ENCODE measurements at places on chromosomes 7 and 10. TPM values are rescaled to one million over a fixed set of nuclear protein-coding genes. Genes with fewer than 3 reads are reported as not detected.

- no peak for DNase-seq
These were observed 1.7 kb upstream of the KCNH2 start for GRCh38 chr7:150979713-150980390.

HOXA11 gene
- 1.2 TPM for polyA plus RNA-seq

LEP gene
- not detected for polyA plus RNA-seq

DNA sequence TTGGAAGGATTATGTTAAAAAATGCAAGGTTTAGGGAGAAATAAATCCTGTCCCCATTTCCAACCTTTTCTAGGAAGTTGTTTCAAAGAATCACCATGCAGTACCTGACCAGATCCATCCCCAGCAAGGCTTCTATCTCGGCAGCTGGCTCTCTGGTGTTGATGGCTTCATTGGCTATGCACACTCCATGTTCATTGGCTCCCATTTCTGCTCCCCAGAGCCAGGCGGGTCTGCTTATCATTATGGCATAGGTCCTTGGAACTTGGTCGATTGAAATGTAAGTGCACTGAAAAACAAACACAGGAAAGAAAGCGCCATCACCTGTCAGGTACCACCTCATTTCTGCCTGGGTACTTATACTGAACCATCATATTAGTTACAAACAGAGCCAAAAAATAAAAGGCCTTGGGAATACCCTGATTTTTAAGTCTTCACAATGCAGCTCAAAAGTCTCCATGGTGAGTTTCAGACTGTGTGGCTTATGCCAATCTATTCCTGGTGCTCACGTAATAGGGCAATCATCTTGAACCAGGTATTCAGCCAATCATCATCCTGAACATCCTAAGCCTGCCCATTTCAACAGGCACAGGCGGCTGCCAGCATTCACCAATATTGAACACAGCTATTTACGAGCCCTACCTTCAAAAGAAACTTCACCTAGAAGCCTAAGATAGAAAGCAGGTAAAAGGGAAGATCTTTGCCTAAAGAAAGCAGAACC lies 34.4 kb downstream of the SCRN1 start:
- no peak for DNase-seq

DNA sequence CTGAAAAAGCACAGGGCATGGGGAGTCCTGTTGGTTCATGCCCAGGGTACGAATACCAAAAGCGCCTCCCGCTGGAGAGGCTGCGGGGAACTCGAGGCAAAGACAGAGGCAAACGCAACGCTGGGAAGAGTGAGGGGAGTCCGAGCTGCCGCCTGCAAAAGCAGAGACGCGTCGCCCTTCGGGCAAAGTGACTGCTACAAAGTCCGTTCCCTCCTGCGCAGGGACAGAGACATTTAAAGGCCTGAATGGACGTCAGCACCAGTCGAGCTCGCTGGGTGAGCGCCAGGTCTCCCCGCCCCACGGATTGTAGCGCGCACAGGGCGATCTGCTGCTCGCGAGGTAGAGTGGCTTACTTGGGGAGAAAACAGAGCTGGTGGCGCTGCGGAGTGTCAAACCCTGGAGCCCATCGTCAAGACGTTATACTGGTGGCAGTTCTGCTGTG lies 732.8 kb downstream of the ZWINT start:
- DNase-seq, result no peak

KCNIP2 gene
- polyA plus RNA-seq, result 4.3 TPM

DNA sequence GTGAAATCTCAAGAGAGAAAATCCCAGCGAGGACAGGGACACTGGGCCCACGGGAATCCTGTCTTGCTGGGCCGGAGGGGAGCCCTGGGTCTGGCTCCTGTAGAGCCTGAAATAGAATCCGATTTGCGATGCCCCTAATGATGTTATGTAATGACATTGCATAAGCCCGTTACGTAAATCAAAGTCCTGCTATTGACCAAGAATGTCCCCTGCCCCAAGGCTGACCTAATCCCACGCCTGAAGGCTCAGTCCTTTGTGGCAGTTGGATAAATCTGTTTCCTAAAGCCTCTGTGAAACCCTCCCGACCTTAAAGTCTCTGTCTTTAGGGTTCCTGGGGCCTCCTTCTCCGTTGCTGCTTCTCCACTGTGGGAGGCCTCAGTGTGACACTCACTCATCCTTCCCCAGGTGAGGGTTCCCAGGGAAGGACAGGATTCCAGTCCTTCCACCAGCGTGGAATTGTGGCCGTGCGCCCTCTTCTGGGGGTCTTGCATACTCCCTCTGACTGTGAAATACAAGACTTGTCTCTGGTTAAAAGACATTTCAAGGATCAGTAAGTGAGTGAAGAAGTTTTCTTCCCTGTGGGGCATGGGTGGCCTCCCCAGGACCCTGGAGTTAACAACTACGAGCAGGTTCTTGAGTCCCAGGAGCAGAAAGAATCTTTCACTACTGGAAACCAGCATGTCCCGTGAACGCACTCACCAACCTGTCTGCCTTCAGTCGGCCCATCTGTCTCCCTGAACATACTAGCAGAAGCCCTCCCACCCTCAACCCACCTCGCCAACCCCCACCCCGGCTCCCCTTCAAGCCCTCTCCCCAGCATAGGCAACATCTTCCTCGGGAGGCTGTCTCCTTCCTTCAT lies 19.8 kb downstream of the ZNF467 start:
- no peak for DNase-seq

DNA sequence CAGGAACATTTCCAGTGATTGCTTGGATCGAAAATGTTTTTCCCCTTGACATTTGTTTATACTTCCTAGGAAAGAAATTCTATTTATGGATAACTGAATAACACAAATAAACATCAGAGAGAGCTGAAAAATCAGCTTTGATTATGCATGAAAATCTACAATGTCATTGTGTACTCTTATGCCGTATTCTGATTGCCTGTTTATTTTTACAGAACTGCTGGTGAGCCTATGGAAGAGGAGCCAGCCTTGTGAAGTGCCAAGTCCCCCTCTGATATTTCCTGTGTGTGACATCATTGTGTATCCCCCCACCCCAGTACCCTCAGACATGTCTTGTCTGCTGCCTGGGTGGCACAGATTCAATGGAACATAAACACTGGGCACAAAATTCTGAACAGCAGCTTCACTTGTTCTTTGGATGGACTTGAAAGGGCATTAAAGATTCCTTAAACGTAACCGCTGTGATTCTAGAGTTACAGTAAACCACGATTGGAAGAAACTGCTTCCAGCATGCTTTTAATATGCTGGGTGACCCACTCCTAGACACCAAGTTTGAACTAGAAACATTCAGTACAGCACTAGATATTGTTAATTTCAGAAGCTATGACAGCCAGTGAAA lies 121.5 kb downstream of the TWIST1 start:
- no peak for DNase-seq

GRCh38 chr7:21071561-21072501 lies 285.1 kb upstream of the SP8 start:
- no peak for DNase-seq
